ENCODE measurements at places on chromosomes 12 and 14.

GRCh38 chr12:130498589-130499385 is 161.1 kb downstream of the PIWIL1 start:
- no peak for DNase-seq

DNA sequence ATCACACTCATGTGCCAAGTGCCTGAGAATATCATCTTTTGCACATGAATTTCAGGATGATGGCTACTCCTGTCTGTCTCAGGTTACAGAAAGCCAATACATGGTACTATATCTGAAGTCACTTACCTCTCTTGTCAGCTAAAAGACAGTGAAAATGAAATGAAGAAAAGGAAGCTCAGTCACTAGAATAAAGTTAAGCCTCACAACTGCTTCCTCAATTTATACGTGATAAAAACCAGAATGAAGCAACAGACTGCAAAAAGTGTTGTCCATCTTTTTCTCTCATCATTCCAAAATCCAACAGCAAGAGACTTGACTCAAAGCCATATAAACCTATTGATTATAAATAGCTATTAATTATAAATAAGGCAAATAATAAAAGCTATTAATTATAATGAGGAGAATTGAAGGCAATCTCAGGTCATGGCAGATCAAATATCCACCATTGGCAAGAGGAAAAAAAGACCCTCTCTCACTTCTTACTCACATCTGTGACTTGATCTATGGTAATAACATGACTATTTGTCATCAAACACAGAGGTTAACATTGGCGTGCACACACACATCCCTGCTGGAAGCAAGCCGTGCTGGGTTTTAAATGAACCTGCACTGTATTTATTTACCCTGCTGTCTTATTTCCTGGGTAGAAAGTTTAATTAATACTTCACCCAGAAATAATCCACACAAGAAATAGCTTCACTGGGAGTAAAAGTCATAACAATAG is 10.0 kb downstream of the NIN start:
- no peak for DNase-seq

GRCh38 chr12:124679047-124679446 is 111.6 kb upstream of the NCOR2 start:
- DNase-seq: no peak

DNA sequence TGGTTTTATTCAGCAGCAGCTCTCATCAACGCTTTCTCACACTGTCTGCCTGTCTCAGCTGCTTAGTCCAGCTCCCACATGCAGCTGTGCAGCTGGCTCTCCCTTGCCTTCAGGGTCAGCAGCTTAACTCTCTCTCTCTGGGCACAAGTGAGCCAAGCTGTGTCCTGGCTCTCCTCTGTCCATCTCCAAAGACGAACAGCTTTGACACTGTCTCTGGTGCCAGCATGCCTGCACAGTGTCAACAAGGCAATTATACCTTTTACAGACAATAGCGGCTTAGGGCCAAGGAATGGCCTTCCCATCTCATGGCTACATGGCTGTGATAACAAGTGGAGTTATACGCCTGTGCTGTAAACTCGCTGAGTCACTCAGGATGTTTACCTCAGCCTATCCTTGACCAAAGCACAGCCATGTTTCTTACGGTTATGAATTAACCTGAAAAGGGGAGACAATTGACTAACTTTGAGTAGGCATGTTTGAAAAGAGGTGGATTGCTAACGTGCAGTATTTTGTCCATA is 38.4 kb upstream of the MANSC4 start:
- no peak for DNase-seq

- DNase-seq: no peak
These were observed 46.1 kb downstream of the STX2 start for GRCh38 chr12:130792821-130793553.

DNA sequence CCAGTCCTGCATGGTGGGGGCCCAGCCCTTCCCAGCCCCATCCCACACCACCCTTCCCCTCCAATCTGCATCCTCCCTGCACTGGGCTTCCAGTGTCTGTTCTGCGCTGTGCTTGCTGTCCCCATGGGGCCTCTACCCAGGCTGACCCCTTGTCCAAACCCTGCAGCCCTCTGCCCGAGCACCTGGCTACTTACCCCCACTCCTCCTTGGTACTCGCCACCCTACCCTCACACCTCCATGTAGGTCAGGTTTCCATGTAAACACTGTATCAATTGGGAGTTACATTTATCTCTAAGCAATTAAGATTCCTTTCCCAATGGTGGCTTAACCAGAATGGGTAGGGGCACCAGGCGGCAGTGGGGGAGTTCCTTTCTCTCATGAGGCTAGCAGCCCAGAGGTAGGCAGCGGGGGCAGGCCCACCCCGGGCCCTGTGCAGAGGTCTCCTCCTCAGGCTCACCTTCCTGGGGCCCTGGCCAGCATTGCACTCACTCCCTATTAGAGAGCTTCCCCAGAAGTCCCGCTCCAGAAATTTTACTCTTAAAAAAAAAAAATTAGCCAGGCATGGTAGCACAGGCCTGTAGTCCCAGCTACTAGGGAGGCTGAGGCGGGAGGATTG is 76.6 kb upstream of the CCND2 start:
- DNase-seq: no peak

- DNase-seq: no peak
These were observed 93.9 kb downstream of the DYRK2 start for GRCh38 chr12:67742461-67742860.

DNA sequence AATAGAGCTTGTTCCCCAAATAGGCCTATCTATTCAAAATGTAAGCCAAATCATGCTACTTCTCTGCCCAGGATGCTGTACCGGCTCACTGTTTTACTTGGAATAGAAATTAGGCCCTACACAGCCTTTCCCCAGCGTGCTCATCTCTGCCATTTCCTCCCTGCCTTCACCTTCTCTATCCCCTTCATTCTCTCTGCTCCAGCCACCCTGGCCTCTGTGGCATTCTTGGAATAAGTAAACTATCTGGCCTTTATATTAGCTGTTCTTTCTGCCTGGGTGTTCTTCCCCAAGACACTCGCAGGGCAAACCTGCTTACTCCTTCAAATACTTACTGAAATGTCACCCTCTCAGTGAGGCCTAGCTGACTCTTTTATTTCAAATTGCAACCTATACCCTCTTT is 30.9 kb upstream of the DYRK2 start:
- no peak for DNase-seq
